Mesenteric fat pad (tissue), 1 donor: ENCODE measurements at places on chromosomes 5 and 9.

GRCh38 chr9:27423915-27424710 lies 100.0 kb upstream of the IFNK start:
- DNase-seq, result no peak

GRCh38 chr9:116163293-116164055 lies 9.9 kb downstream of the PAPPA start:
- DNase-seq, result no peak

GRCh38 chr9:109426626-109427402 lies 71.3 kb downstream of the PTPN3 start:
- no peak for DNase-seq

GRCh38 chr5:95628933-95629332 lies 9.0 kb downstream of the GPR150 start:
- no peak for DNase-seq

GRCh38 chr9:132590037-132590317 lies 7.6 kb downstream of the BARHL1 start:
- no peak for DNase-seq

DNA sequence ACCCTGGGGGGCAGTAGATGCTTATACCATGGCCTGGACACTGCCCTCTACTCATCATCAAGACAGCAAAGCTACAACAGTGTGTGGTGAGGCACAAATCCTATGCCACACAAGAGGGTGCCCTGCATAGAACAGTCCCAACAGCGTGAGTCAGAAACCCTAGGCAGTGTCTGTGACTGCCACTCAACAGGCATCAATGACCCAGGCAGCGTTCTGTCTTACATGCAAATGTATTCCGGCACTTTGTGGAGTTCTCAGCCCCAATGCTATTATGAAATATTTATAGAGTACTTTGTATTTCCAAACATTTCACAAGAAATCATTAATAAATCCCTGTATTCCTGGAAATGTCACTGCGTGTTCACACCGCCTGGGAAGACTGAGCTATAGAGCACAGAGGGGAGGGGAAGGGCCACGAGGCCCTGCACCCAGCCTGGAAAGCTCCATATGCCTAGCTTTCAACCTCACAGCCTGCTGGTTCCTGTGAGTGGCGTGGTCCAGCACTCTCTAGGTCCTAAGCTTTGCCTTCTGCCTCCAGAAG lies 77.7 kb downstream of the NIPSNAP3B start:
- DNase-seq, result no peak

DNA sequence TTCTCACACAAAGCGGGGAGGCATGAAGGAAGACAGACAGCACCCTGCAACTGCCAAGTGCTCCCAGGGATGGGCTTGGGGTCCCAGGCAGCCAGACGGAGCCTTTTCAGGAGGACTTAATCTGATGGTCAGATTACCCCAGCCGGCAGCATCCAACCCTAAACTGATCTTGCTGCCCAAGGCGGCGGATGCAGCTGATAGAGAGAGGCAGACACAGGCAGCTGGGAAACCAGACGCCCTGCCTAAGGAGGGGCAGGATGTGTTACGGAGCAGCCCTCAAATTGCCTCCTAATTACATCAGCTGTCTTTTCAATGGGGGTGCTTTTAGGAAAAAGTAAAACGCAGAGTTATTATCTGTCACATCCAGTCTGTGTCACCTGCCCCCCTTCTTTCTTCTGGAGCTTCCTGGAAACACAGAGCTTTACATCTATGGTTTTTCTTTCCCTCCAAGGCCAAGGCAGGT lies 190.9 kb upstream of the PANK3 start:
- no peak for DNase-seq

DNA sequence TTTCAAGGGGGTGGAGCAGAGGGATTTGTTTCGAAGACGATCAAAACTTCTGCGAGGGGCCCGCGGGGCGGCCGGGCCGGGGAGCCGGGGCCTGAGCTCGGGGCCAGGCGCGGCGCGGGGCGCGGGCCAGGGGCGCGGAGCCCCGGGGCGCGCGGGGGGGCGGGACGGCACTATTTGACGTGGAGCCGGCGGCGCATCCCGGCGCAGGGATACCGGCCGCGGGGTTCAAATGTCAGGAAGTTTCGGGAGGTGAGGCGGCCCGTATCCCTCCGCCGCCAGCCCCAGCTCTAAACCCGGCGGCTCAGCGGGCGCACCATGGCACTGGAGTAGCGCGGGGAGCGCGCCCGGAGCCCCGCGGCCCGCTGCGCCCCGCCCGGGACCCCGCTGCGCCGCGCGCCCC lies at the start of gene LMX1B:
Gene LMX1B, plus strand, starts transcription at position 278 of the 400 bp plus-strand sequence. CDS start 522 bp downstream, outside the sequence.
- DNase-seq, result no peak

- no peak for DNase-seq
Observed at GRCh38 chr9:25206027-25206426, 472.2 kb downstream of the TUSC1 start.

DNA sequence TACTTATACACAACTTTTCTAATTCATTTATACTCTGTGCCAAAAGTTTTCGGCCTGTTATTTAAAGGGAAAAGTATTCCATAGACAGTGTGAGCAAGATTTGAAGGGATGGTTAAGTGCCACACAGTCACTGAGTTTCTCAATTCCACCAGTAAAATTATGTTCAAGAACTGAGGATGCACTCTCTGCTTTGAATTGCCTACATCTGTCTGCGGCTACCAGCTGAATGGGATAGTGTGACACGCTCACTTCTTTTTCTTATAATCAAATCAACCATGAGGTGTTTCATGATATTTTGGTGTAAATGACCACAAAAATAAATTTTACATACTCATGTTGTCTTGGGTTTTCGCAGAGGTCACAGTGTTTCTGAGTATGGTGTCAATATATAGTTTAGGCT lies 218.4 kb upstream of the TMEM161B start:
- DNase-seq, result no peak

DNA sequence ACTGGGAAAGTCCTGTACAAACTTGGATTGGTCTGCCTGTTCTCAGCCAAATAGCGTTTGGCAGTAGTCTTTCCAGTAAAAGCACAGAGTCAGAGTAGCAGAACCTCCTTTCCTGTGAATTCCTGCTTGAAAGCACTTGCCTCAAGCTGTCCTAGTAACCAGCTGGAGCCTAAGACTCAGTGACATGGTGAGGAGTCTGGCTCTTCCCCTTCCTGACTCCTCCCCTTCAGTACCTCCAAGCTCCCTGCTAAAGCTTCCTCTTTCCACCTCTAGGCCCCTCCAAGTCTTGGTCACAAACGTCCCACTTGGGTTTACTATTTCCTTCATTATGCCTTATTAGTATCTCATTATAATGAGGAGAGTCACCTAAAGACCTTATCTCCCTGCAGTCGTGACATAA lies 21.4 kb upstream of the FAM81B start:
- DNase-seq, result no peak
